ENCODE measurements at places on chromosomes 2 and 18.

DNA sequence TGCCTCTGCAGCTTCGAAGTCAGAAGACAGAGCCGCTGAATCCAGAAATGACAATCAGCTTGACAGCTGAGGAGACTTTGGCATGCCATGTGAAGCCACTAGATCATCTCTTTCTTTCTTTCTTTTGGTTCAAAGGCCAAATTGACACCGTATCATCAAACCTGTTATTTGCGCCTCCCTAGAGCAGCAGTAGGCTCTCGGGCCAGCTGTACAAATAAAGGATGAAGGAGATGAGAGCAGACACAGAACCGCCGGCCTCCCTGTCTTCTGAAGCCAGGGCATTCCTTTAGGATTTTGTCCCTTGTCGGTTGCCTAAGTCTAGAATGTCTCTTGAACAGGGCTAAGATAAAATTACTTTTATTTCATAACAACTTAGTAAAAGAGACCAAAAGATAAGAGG is 36.8 kb downstream of the COL4A4 start:
- no peak for DNase-seq

GRCh38 chr2:25042321-25043240 is 705 bp downstream of the EFR3B start:
- DNase-seq: no peak

- no peak for DNase-seq
These were observed 61.9 kb downstream of the PUM2 start for GRCh38 chr2:20288642-20289340.

GRCh38 chr2:73291461-73292315 is 1.7 kb downstream of the EGR4 start:
- DNase-seq: no peak

GRCh38 chr2:195575879-195576401 is 81.1 kb upstream of the SLC39A10 start:
- DNase-seq: no peak

DNA sequence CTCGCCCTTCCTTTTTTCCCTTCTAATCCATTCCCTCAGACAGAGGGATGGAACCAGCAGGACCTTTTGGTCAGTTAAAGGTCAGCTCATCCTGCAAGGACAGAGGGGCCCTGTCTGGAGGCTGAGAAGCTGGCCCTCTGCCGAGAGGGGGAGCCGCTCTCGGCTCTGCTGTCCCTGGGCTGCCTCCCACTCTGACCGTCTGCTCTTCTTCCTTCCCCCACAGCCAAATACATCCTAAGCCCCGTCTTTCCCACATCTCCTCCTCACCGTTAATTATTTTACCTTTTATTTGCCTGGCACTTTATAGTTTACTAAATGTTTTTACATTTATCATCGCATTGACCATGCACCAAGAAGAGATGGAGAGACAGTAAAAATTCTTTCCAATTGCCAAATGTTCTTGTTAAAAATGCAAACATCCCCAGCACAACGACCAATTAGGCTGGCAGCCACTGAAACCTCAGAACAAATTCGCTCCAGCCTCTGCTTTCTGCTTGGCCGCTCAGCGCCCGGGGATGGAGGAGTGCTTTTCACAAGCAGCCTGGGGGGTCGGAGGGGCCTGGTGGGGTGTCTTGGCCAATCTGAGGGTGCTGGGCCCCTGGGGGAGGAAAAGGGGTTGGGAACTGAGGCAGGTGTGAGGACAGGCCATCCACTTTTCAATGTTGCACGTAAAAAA is 123.7 kb downstream of the TNS1 start:
- DNase-seq: no peak

GRCh38 chr2:176002688-176003210 is 682 bp upstream of the LNPK start:
- DNase-seq: no peak

- DNase-seq: peak; percentile 74
These were observed 213.4 kb upstream of the GATA6 start for GRCh38 chr18:21955757-21956652.

- no peak for DNase-seq
These were observed 60.4 kb upstream of the CDKL4 start for GRCh38 chr2:39304200-39304599.

GRCh38 chr2:171913517-171913916 is 8.7 kb upstream of the HAT1 start:
- no peak for DNase-seq

DNA sequence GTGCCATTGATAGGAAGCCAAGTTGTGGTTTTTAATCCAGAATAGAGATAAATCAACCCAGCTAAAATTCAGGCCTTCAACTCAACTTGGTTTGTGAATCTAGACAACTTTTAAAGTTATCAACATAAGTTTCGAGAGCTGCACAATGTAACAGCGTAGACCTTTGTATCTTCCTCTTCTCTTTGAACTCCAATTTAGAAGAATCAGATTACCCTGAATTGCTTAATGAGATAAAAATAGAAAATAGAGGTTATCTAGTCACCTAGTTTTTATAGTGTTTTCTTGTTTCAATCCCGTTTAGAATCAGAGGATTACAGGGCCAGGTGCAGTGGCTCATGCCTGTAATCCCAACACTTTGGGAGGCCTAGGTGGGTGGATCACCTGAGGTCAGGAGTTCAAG is 12.3 kb downstream of the MOGAT1 start:
- DNase-seq: no peak

DNA sequence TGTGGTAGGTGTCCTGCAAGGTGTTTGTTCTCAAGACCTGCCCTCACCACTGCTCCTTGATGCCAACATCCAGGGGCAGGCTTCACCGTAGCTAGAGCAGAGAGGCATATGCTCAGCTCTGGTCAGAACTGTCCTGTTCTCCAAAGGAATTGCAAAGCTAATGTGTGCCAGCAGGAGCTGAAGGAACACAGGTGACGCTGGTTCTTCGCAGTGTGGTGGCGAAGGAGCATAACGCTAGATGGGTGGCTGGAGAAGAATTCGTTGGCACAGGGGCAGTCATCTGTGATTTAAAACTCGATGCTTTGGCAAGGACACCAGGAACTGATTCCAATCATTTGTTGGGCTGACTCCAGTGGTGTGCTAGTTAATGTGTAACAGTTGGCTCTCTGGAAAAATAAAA is 11.4 kb upstream of the PER2 start:
- no peak for DNase-seq

GRCh38 chr2:28350791-28351285 is 41.8 kb upstream of the FOSL2 start:
- no peak for DNase-seq

- no peak for DNase-seq
These were observed 126.2 kb downstream of the FSHR start for GRCh38 chr2:49028101-49028500.

DNA sequence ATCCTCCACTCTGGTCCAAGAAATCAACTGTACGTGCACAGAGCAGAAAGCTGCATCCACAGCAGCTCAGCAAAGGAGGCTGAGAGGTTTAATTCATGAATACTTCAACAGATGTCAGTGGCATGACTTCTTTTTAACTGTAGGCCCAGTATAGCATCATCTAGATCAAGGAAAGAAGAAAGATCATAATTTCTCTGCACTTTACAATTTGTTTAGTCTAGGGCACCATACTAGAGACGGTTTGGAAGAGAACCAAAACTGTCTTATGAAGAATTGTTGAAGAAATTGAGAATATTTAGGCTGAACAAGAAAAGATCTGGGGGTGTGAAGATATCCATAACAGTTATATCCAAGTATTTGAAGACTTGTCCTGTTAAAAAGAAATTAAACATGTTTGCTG is 30.5 kb upstream of the MAP3K20 start:
- DNase-seq: no peak

GRCh38 chr2:11123856-11124759 is 31.2 kb upstream of the SLC66A3 start:
- peak; percentile 27 for DNase-seq

DNA sequence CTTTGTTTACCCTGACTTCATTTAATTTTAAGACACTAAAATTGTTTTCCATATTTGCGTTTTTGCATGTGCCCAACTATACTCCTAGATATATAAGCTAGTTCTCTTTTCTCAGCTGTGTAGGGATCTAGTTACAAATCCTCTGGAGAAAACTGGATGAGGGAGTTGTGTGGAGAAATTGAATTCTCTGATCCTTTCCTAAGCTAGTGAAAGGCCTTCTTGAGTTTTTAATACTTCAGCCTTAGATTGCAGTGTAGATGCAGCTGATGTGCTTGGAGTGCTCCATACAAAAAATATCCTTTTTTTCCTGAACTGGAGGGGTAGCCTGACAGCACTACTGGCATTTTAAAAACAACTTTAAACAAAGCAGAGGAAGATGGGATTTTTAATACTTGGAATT is 8.6 kb upstream of the MTX2 start:
- no peak for DNase-seq

- no peak for DNase-seq
These were observed 18.9 kb upstream of the DPP4 start for GRCh38 chr2:162092658-162093556.

DNA sequence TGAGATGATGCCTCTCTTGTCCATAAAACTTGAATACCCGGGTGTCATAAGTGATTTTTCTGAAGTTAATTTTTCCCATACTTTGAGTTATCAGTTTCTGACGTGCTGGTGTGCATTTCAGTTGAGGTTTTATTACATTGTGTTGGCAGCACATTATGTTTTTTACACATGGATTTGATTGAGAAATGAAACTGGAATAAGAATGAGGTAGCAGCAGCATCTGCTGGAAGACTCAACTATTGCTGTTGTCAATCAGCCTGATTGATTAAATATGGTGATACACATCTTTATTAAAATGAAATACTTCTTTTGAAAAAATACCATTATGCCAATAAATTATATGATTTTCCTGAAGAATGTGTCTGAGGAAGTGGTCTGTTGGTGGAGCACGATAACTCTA is 60.5 kb downstream of the INSIG2 start:
- DNase-seq: no peak

DNA sequence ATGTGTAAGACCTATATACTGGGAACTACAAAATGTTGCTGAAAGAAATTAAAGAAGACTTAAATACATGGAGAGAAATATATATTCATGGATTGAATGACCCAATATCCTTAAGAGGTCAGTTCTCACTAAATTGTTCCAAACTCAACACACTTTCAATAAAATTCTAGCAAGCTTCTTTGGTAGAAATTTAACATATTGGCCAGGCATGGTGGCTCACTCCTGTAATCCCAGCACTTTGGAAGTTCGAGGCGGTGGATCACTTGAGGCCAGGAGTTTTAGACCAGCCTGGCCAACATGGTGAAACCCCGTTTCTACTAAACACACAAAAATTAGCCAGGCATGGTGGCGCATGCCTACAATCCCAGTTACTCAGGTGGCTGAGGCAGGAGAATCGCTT is 33.6 kb upstream of the MYCN start:
- DNase-seq: no peak

GRCh38 chr18:34397286-34397896 is 172.7 kb upstream of the NOL4 start:
- DNase-seq: no peak

- no peak for DNase-seq
These were observed 2.2 kb downstream of the MYT1L start for GRCh38 chr2:2328848-2329247.

- DNase-seq: no peak
These were observed 866 bp downstream of the CWC22 start for GRCh38 chr2:180006231-180006630.

DNA sequence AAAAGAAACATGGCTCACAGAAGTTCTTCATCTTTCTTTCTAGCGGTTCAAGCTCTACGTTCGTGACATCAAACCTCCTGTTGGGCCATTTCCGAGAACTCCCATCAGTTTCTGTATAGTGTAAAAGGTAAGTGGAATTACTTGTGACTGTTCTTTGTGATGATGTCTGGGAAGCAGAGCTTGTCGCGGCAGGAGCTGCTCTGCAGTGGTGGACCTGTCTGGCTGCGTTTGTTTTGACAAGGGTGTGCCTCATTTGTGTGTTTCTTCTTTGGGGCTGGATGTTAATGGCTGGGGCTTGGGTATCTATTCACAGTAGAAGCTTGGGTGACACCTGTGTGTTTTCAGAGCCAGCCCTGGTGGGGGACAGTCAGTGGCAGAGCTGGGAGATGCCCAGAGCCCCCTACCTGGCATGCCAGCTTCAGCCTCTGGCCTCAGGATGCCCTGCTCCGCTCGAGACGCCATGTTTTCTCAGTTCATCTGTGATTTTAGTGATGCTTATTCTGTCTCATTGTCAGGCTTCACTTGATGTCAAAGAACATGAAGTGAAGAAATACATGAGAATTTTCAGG is 59.6 kb downstream of the LDLRAD4 start:
- DNase-seq: no peak

DNA sequence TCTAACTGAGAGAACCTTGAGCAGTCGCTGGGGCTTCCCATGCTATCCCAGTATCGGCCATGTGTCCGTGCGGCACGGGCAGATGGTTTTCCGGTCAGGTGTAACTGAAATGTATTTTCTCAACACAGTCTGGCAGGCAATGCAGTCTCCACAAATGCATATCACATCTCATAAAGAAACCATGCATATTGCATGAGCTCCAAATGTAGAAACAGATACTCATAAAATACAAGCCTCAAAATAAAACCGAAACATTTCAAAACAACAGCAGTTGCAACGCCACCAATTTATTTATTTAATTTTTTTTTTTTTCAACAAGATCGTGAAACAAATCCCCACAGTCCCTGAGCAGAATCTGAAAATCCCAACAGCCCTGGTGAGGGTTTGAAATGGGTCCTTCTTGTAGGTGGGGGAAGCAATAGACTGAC is 299.4 kb downstream of the LPIN1 start:
- no peak for DNase-seq

DNA sequence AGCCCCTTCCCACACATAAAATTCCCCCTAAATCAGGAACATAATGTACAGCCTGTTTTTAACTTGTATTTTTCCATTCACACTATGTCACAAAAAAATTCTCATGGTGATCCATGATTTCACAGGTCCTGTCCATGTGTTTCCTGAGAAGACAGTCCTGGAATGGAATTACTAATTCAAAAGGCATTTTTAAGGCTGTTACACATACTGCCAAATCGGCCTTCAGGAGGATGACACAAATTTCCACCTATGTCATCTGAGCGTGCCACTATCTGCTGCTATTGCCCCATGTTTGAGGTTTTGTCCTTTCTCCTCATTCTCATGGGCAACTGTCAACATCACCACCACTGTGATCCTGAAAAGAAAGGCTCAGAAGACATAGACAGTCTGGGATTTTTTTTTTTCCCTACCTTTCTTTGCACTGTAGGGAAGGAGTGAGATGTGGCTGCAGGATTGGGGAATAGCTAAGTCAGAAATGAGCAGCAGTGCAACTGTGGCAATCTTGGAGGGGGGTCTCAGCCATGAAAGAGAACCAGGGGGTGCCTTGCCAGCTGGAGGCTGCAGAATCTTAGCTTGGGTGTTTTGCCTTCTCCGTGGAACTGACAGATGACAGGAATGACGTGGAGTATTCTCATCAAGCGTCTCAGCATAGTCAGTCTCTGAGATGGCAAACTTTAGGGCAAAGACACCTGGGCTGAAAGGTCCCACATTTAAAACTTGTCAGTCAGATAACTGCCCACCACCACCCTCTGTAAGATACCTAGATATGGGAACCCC is 73.4 kb downstream of the MARCHF4 start:
- DNase-seq: no peak

Data from stimulated activated CD8-positive, alpha-beta memory T cell treated with anti-CD3 and anti-CD28 coated beads, Interleukin-12 subunit alpha, Interleukin-12 subunit beta, amount 100 ng/mL, for 1 hour (primary cell).